ENCODE measurements at places on chromosomes 7 and 10.
A peak's percentile ranks its signal among the peaks of the same experiment; 100 is the strongest.

GRCh38 chr7:98722402-98722801 lies 105.3 kb downstream of the NPTX2 start:
- no peak for DNase-seq

DNA sequence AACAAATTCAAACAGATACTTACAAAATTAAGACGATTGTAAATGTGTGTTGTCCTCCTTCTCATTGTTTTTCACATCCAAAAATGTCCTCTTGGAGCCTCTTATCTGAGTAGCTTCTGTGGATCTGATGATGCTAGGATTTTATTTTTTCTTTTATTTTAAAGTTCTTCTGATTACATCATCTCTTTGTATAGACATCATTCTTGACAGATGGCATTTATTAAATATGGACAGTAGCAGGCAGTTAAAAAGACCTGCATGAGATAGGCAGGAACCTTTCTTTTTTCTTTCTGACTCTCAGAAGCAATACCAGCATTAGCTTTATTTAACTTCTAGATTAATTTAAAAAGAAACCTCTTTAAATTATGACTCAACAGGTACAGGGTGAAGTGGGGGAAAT lies at the start of gene RPA3:
TSS of gene RPA3 (minus strand) at position 116 of the 400 bp plus-strand sequence. CDS start 78,189 bp downstream, outside the sequence.
- no peak for DNase-seq

- DNase-seq = no peak
These were observed 106.2 kb downstream of the REEP3 start for GRCh38 chr10:63627396-63627795.

DNA sequence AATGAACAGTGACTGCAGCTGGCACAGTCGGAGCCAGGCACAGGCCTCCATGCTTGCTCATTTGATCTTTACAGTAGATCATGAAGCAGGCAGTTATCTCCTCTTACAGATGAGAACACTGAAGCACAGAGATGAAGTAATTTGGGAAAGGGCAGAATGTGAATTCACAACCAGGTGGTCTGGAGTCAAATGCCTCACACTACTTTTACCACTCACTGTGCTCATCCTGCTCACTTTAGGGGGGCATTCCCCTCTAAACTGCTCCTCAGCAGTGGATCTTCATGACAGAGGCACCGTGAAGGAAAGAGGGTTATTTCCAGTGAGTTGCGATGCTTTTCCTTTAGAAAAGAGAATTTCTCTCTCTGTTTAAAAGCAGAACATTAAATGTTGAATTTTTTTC lies 15.1 kb downstream of the SNX10 start:
- no peak for DNase-seq

- DNase-seq = no peak
These were observed 635 bp downstream of the NUP205 start for GRCh38 chr7:135558337-135558767.

DNA sequence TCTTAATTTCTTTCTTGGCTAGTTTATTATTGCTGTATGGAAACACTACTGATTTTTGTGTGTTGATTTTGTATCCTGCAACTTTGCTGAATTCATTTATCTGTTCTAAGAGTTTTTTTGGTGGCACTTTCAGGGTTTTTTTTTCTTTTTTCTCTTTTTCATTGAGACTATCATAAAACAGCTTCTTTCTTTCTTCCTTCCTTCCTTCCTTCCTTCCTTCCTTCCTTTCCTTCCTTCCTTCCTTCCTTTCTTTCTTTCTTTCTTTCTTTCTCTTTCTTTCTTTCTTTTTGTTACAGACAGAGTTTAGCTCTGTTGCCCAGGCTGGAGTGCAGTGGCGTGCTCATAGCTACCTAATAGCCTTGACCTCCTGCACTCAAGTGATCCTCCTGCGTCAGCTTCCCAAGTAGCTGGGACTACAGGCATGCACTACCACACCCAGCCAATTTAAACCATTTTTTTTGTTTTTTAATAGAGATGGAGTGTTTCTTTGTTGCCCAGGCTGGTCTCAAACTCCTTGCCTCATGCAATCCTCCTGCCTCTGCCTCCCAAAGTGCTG lies 72.3 kb downstream of the ZNF503 start:
- DNase-seq = no peak

DNA sequence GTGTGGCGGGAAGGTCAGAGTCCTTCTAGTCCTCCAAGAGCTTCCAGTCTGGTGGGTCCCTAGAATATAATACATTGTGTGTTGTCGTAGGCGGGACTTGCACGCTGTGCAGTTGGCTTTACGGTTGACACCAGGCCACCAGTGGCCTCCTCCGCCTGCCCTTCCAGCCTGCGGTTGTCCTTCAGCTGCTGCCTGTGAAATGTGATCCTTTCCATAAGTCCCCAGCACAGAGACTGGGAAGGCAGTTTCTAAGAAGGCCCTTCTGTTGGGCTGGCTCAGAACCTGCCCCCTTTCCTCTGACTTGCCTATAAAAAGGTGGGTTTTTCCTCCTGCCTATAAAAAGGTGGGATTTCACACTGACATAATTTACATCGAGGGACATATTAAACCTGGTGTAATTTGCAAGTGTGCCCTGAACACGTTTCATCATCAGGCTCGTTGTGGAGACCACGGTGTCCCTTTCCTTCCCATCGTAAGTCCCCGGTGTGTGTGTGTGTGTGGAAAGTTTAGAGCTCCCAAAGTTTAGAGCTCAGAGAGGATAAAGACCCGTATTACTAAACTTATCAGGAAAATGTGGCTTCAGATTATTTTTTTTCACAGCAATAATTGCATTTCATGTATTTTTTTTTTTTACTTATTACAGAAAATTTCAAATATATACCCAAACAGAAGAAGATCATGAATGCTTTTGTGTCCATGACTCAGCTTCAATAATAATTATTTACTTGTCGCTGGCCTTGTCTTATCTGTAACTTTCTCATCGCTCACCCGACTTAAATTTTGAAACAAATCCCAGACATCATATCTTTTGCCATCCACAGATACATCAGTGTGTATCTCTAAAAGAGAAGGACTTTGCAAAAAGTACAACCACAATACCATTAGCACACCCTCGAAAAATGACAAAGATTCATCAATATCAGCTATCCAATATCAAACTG lies 45.1 kb downstream of the CUX1 start:
- DNase-seq = peak; percentile 36

DNA sequence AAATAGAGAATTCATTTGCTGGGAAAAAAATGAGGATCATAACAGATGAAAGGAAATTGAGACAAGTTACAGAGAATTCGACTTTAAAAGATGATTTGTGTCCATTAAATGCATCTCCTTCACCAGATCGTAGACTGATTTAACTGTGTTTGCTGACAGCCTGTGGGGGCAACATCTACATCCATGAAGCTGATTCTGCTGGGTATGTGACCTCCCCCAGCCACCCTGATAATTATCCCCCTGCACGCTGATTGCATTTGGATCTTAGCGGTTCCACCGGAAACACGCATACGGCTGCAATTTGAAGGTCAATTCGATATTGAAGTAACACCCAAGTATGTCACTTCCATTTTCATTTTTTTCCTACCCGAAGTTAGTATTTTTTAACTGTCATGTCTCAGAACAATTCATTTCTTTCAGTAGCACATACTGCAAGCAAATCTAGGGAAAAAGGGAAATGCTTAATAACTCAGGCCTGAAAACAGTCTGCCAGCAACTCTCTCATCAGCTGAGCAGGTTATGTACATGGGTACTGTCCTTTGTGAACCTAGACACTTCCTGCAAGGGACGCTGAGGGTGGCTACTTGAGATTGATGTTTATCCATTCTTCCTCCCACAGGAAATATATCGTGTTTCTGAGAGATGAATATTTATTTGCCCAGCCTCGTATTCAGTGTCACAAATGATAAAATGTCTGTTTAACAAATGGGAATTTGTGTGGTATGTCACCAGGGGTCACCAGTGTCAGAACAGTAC lies 134.9 kb downstream of the ZNF22 start:
- no peak for DNase-seq

GRCh38 chr7:110804501-110804900 lies 286.4 kb upstream of the LRRN3 start:
- no peak for DNase-seq

- DNase-seq = no peak
These were observed 23.6 kb upstream of the PDK4 start for GRCh38 chr7:95619921-95620320.

- no peak for DNase-seq
These were observed 63.7 kb downstream of the PWWP2B start for GRCh38 chr10:132460691-132461090.

- no peak for DNase-seq
These were observed 42.3 kb upstream of the CNTNAP2 start for GRCh38 chr7:146074195-146074765.

GRCh38 chr10:21015851-21016250 lies 118.7 kb upstream of the NEBL start:
- no peak for DNase-seq

GRCh38 chr7:151249034-151249731 lies 689 bp upstream of the SMARCD3 start:
- DNase-seq = peak; percentile 85

GRCh38 chr10:89392974-89393373 lies 551 bp downstream of the IFIT1 start:
- peak; percentile 81 for DNase-seq

GRCh38 chr10:132120200-132120599 lies 54.5 kb downstream of the JAKMIP3 start:
- DNase-seq = no peak

GRCh38 chr7:55552320-55553023 lies 19.8 kb downstream of the VOPP1 start:
- no peak for DNase-seq

Measured in sigmoid colon (tissue), 7 donors.